A549 treated with GW870086 at 1 μM for 4 hours (cell line): ENCODE measurements at places on chromosomes 2 and 18. TPM values are rescaled to one million over a fixed set of nuclear protein-coding genes. Genes with fewer than 3 reads are reported as not detected.

UGT1A8 gene
- 0.07 to 0.28 TPM in 2 of 5 replicates, not detected in the others for total RNA-seq

ITPRIPL1 gene
- total RNA-seq = not detected in 5 replicates

AQP12B gene
- total RNA-seq = not detected in 5 replicates

CYS1 gene
- total RNA-seq = 1.2 to 1.5 TPM (median 1.3 TPM) in 5 replicates

RTP5 gene
- total RNA-seq = not detected in 5 replicates

TRIM54 gene
- 0.67 to 1.1 TPM (median 0.72 TPM) in 5 replicates for total RNA-seq

UGT1A6 gene
- 0.31 to 1.8 TPM (median 1.5 TPM) in 5 replicates for total RNA-seq

MFSD6 gene
- total RNA-seq = 17.9 to 30.5 TPM (median 28.2 TPM) in 5 replicates

NYAP2 gene
- not detected in 5 replicates for total RNA-seq
